ENCODE measurements at places on chromosomes 16 and 17.

DNA sequence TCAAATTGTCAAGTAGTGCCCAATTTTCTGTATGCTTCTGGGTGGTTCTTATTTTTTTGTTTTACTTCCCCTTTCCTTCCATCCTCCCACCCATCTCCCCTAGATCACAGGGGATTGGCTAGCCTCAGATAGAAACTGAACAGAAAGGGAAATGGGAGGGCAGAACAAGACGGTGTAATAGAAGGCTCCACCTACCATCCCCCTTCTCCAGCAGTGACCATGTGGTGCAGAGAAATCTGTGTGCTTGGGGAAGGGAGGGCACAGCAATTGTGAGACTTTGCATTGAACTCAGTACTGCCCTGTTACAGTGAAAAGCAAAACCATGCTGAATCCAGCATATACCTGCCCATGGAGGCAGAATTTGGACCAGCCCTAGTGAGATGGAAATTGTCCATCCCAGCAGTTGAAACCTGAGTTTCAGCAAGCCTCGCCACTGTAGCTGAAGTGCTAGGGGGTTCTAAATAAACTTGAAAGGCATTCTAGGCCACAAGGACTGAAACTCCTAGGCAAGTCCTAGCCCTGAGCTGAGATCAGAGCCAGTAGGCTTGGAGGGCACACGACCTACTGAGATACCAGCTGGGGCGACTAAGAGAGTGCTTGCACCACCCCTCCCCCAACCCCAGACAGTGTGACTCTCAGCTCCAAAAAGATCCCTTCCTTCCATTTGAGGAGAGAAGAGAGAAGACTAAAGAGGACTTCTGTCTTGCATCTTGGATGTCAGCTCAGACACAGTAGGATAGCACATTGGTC is 5.2 kb downstream of the SLFN11 start:
- peak; percentile 77 for DNase-seq

DNA sequence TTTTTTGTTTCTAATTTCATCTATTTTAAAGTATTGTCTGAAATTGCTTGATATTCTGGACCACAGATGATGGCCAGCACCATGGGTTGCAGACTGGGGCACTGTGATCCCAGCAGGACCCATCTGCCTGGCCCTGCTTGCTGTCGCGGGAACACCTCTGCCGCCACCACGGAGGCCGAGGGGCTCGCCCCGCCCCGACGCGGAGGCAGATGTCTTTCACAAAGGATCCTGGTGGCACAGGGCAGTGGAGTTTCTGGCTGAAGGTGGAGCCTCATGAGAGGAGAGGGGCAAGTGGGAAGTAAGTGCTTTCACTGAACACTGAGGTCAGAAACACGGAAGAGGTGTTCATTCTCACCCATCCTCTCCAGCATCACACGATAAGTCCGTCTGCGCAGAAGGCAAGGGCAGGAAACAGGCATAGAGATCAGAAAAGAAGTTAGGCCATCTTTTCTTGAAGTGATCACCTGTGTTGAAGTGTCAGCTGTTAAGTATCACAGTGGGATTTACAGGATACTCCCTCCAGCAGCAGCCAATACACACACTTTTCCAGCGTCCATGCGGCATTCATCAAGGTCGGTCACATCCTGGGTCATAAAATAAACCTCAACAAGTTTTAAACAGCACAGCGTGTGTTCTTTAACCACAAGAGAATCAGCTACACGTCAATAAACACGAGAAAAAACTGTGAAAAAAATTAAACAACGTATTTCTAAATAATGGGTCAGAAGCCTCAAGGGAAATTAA is 194.5 kb downstream of the RPTOR start:
- DNase-seq: no peak

DNA sequence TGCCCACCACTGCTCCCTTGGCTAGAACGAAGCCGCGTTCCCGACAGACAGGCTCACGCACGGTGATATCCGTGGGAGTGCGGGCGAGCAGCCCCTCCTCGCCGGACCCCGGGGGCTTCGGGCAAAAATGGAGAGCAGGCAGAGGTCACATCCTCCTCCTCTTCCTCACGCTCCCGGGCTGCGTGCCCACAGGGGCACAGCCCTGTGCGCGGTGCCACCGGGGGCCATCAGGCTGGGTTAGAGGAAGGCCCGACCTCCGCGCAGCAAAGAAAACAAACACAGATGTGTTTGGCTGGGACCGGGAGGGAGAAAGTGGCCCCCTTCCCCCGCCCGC is 519 bp upstream of the NTN1 start:
- DNase-seq: no peak

- no peak for DNase-seq
These were observed 16.8 kb upstream of the ATF7IP2 start for GRCh38 chr16:10368969-10369551.

GRCh38 chr17:32720671-32721070 is 156.3 kb downstream of the MYO1D start:
- DNase-seq: no peak

- DNase-seq: no peak
These were observed 169.5 kb downstream of the C16orf78 start for GRCh38 chr16:49542946-49543630.

- no peak for DNase-seq
These were observed 173.7 kb downstream of the TRIM37 start for GRCh38 chr17:58932956-58933355.

- no peak for DNase-seq
These were observed 469.9 kb upstream of the CDH5 start for GRCh38 chr16:65896448-65897153.

- DNase-seq: no peak
These were observed 941.0 kb downstream of the KCNJ2 start for GRCh38 chr17:71110326-71110725.

- no peak for DNase-seq
These were observed 6.6 kb upstream of the MED11 start for GRCh38 chr17:4724650-4725049.

DNA sequence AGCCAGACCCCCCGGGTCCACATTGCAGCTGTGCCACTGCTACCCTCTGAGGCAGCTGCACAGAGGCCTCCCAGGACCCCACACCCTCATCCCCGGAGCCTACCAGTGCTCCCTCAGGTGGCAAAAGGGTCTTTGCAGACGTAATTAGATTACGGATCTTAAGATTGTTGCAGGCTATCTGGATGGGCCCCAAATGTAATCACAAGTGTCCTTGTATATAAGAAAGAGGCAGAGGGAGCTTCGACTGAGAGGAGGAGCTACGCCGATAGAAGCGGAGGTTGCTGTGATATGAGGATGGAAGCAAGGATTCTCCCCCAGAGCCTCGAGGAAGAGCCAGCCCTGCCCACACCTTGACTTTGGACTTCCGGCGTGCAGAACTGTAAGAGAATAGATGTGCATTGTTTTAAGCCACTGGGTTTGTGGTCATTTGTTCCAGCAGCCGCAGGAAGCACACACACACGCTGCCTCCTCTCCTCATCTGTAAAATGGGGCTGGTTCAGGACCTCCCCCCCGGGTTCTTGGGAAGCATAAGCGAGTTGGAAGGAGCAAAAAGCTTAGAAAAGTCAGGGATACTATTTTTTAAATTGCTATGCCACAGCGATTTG is 10.5 kb upstream of the RAI1 start:
- DNase-seq: no peak

- no peak for DNase-seq
These were observed 10.1 kb downstream of the GAST start for GRCh38 chr17:41722231-41722630.

DNA sequence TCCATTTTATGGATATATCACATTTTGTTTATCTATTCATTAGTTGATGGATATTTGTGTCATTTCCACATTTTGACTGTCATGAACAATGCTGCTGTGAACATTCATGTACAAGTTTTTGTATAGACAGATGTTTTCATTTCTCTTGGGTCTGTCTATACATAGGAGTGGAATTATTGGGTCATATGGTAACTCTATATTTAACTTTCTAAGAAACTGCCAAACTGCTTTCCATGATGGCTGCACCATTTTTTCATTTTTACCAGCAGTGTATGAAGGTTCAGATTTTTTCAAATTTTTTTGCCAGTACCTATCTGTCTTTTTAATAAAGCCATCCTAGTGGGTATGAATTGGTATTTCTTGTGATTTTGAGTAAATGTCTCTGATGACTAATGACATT is 15.5 kb downstream of the NFAT5 start:
- no peak for DNase-seq

DNA sequence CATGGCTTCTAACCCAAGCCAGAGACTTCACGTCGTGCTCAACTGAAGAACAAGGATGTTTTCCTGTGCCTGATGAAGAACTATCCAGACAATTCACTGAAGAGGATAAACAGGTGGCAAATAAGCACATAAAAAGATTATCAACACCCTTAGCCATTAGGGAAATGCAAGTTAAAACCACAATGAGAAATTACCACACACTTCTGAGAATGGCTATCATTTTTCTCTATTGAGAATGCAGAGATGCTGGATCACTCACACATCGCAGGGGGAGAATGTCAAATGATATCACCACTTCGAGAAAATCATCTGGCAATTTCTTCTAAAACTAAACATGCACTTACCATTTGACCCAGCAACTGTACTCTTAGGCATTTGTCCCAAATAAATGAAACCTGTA is 162.8 kb downstream of the IRX3 start:
- no peak for DNase-seq

DNA sequence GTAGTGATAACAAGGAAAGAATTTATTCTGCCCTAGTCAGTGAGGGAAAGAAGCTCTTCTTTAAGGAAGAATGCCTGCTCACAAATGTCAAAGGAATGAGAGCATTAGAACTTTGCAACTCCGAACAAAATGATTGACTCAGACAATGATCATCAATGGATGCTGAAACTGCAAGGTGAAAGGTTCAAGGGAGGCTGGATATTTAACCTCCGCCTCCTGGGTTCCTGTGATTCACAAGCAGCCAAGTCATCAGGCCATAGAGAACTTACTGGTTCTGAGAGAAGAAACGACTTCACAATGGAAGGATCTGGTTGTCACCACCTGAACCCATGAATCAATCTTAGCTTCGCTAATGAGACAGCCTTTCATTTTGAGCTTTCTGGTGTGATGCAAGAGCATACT is 16.0 kb upstream of the SCNN1B start:
- no peak for DNase-seq

DNA sequence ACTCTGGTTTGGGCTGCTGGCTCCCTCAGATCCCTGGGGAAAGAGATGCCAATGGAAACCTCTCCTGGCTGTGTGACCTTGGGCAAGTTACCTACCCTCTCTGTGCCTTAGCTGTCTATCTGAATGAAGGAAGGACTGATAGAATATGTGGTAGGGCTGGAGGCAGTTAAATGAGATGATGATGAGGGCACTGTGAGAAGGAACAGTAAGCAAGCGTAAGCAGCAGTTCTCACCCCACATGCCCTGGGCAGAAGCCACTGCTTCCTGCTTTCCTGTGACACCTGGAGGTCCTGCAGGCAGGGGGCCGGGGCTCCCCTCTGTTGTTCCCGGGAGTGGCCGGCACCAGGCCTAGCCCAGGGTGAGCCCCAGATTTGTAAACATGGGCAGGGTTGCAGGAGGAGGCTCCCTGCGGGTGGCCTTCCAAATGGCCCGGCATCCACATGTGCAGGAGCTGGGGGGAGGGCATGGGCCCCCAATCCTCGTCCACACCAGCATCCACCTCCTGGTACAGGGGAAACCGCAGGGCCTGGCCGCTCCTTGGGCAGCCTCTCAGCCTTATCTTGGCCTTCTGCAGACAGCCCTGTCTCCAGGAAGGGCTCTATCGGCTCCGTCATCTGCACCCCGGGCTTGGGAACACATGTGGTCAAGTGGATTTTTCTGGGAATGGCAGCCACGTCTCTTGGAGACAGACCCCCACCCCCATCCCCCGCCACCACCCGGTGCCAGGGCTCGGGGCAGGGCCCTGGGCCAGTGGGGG is 235.6 kb upstream of the GSE1 start:
- peak; percentile 45 for DNase-seq

GRCh38 chr17:9810100-9810949 is 11.6 kb downstream of the GSG1L2 start:
- no peak for DNase-seq

- DNase-seq: no peak
These were observed 241.6 kb downstream of the CNTNAP4 start for GRCh38 chr16:76518781-76519180.

- no peak for DNase-seq
These were observed 211.5 kb downstream of the CDH11 start for GRCh38 chr16:64910356-64910755.

DNA sequence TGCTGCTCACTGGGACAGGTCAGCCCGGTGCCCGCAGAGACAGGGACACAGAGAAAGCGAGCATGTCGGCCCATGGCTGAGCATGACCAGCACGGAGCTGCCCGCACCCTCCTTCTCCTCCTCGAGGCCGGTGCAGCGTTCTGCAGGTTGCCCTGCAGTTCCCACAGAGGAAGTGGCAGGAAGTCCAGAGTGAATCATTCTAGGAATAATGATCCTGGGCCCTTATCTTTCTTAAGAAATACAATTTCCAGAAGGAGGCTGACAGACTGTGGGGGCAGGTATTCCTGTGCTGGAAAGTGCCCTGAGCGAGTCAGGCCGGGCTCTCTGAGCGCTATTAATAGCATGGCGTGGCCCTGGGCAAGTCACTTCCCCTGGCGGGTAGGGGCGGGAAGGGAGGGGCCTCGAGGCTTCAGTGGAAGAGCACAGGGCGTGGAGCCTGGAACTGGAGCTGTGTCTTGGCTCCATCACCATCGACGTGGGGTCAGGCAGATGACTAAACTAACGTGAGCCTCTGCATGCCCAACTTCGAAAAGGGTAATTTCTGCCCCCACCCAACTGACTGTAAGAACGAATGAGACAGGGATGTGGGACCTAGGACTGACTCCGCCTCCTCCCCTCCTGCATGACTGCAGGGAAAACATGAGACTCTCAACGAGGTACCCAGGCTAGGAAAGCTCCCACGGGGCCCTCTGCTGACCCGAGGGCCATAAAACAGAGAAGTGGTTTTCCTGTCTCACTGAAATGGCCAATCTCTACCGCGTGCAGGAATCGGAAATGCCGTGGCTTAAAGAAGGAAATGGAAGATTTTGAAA is 9.8 kb downstream of the TMEM204 start:
- peak; percentile 81 for DNase-seq

DNA sequence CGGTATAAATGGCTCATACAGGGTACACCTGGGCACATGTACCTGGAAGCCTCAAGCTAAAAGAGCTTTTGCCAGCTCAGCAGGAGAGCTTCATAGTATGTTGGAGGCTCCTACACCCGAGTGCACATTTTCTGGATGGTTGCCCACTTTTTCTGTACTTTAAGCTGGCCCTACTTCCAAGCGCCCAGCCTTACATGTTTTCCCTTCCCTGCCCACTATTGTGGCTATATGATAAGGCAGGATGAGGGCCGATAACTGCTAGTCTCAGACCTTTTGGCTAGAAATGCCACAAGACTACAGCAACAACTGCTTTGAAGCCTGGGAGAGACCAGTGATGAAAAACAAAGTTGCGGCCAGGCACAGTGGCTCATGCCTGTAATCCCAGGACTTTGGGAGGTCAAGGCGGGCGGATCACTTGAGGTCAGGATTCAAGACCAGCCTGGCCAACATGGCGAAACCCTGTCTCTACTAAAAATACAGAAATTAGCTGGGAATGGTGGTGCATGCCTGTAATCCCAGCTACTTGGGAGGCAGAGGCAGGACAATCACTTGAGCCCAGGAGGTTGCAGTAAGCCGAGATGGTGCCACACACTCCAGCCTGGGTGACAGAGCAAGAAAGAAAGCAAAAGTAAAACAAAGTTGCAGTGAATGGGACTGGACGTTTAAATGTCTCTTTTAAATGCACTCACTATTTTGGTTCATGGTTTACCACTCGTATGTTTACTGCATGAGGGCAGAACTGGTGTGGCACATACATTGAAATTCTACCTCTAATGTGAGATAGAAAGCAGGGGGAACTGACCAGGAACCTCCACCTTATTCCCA is 14.2 kb upstream of the MARCHF10 start:
- DNase-seq: no peak

GRCh38 chr16:30113031-30113710 is at the start of gene GDPD3:
Gene GDPD3, minus strand, starts transcription at chr16:30113537. Its CDS starts 59 bp downstream, at chr16:30113478.
- no peak for DNase-seq
